ENCODE measurements at places on chromosomes 1 and 21.

- DNase-seq, result no peak
Observed at GRCh38 chr1:26405281-26405915, 5.2 kb upstream of the LIN28A start.

DNA sequence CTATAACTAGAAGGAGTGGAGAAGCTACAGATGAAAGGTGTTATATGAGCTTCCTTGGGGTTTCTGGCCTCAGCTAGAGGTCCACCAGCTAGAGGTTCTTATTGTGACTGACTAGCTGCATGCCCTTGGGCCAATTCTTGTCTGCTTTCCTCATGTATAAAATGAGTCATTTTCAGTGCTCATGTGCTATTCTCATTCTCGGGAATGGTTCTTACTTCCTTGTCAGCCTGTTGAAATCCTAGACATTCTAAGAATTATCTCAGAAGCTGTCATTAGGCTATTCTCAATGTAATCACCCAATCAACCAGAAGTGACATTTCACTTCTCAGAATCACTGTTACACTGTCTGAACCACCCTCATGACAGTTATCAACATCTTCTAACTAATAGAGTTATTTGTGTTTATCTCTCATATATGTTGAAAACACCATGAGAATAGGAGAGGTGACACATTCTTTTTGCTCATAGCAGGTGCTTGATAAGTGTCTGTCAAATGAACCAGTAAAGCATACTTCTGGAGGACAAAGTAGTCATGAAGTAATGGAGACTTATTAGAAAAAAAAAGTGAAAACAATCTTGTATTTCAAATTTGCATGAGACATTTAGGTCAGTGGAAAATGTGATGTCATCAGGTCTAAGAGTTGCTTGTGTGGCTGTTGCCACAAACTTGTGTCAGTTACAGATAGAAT lies 122.8 kb upstream of the IVNS1ABP start:
- DNase-seq, result no peak

DNA sequence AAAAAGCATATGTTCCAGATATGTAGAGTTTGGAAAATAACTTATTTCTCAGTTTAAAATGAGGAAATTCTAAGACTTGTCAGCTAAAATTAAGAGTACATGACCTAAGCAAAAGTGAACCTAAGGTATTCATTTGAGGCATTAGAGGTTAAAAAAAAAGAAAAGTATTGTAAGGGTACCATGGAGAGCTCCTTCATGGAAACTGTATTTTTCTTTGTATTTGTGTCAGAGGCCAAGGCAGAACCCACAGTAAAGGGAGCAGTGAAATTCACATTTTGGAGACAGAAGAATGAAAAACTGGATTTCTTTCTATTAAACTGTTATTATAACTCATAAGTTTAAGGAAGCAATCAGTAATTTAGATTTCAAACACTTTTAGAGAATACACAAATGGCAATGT lies 1494.8 kb downstream of the KCNT2 start:
- no peak for DNase-seq

GRCh38 chr1:43875331-43875730 lies 58.3 kb upstream of the ARTN start:
- no peak for DNase-seq
